ENCODE measurements at places on chromosomes 4 and X.

DNA sequence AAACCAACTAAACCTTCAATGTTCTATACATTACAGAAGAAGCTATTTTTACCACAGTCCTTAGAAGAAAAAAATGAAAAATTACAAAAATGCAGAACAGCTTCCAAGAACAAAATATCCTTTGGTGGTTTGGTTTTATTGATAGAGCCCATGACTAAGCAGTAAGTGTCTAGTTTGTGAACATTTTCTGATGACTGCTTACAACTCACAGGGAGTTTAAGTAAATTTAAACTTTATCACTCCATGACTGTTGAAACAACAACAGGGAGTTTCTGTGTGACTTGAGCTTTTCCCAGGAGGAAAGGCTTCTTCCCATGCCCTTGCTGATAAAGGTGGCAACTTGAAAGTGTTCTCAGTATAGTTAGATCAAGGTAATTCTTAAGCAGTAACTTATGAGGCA is 2.9 kb downstream of the PF4 start:
- DNase-seq: no peak

- DNase-seq: no peak
Observed at GRCh38 chr4:125283707-125284279, 31.0 kb upstream of the FAT4 start.

DNA sequence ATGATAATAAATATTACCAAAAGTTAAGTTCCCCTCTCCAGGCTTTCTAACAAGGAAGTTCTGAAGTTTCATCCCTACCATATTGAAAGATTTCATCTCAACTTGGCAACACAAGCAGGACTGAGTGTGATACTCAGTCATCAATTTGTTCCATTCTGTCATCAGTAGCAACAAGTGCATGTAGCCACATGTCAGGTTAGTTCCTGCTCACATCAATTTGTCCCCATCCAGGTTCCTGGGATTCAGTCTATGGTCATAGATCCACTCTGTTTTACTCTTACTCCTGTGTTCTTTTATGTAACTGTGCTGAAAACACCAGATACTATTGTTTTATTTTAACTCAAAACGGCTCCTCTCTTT is 22.2 kb downstream of the SMPX start:
- no peak for DNase-seq

DNA sequence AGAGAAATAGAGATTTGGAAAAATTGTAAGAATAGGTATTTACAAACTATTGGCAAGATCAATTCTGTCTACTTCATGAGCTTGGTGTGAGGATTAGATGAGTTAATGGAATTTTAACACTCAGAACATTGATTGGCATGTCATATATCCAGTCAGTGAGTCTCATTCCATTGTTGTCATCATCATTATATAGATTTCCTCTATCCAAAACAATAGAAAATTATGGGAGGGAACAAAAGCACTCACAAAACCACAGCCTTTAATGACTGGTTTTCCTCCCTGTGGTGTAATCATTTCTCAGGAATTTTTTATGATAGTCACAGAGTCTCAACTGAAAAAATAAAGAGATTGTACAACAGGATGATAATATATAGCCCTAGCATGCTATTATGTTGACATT is 21.1 kb downstream of the KLHL5 start:
- no peak for DNase-seq

DNA sequence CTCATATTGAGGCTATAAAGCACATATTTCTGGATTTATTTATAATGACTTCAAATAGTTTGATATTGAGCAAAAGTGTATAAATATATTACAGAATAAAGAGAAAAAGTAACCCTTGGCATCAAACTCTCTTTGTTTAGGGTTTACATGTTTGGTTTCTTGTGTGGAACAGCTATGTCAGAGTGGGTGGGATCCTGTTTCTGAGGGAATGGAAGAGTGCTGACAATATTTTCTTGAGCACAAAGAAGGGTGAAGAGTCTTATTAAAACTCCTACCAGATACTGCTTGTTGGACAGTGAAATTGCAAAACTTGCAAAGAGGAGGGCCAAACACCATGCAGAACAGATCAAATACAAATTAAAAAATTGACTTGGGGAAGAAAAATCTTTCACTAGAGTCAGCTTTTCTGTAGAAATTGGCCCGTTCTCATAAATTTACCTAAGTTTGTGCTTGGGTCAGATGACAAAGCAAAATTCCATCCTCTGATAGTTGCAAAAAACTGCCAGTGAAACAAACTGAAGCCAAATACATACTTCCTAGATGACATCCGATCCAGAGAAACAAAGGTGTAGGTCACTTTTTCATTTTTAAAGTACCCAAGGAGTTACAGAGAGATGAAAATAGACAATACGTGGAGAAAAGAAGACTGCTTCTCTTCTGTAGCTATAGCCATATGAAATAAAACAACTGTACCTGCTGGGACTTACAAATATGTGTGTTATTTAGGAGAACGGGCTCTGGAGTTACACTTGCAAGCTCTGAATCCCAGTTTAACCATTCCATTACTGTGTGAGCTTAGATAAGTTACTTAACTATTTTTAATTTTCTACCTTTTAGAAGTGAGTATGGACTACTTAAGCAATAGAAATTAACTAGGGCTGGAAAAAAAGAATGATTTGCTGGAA is 133.3 kb downstream of the MAML3 start:
- no peak for DNase-seq

Data from stimulated activated effector memory CD8-positive, alpha-beta T cell treated with anti-CD3 and anti-CD28 coated beads, Interleukin-12 subunit alpha, Interleukin-12 subunit beta, amount 100 ng/mL, for 72 hours (primary cell).